ENCODE measurements at places on chromosomes 2 and 18.

GRCh38 chr2:6421138-6421730, 444.5 kb downstream of the CMPK2 start:
- DNase-seq = no peak

GRCh38 chr2:142075826-142076225, 55.0 kb downstream of the LRP1B start:
- DNase-seq = no peak

DNA sequence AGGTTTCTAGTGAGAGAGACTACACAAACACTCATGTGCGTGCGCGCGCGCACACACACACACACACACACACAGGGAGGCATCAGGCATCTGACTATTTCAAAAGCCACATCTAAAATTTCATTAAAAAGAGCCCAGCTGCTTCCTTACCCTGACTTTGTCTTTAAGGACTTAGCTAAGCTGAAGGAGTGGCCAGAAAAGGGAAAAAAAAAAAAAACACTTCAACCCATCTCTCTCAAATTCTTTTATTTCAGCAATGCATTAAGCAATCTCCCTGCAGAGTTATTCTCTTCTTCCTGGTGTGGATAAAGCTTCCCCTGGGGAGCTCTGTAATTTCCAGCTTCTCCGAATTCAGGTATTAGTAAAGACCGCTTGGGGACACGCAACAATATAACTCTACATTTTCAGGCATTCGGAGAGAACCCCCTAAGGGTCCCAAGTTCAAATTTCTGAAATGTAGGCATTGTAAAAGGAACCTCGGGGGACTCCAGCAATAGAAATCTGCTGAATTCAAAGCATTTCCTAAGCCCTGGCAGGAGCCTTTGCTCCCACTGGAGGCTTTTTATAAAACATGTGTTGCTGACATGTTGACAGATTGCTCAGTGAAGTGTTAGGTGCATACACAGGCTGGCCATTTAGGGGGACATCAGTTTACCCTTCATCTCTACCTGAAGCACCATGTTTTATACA, 67.0 kb downstream of the ZNF521 start:
- no peak for DNase-seq

DNA sequence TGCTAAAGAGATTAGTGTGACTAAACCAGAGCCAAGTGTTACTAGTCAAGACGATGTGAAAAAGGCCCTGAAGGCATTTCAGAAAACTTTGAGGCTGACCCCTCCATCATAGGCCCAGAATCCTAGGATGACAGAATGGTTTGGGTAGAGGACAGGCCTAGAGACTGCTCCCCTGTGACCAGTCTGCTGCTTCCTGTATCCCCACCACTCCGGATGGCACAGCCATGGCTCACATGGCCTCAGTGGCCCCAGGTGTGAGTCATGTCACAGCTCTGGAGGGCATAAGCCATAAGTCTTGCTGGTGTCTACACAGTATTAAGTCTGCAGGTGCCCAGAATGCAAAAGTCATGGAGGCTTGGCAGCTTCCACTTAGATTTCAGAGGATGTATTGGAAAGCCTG, 12.4 kb upstream of the STAT1 start:
- peak; percentile 37 for DNase-seq

DNA sequence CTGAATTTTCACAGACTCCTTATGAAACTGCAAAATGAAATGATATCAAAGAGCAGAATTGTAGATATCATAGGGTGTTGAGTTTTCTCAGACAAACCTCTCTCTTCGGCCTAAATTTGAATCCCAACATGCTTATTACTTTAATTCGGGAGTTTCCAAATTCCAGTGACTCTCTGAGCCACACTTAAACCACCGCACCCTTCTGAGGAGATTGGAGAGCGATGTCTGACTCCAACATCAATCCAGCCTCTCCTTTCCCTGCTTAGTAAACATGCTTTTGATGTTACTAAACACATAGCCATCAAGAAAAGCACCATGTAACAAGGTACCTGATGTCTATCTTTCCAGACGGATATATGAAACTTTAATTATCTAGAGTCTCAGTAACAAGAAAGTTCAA, 103.1 kb upstream of the ARHGAP28 start:
- no peak for DNase-seq

DNA sequence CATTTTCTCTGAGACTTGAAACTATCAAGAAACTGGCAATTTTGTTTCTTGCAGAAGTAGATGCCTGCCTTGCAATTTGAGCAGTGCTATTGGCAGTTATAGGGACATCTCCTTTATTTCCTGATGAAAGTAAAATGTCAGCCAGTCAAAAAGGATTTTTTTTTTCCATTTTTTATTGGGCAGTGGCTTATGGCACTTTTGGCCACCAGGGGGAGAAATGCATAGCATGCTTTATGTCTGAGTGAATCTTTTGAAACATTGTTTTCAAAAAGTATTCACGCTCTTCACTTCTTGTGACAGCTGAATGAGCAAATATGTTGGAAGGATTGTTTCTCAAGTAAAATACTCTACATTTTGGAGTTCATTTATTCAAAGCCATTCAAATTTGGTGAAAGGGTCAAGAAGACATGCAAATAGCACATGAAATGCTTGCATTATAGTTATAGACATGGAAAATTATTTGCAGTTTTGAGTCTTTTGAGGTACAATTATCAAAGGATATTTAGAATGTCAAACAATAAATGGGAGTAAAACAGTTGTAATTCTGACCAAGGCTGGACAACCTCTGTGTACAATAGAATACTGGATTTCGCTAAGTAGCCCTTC, 491.0 kb downstream of the CDH2 start:
- no peak for DNase-seq

GRCh38 chr2:69724540-69725159, 17.3 kb upstream of the ANXA4 start:
- peak; percentile 87 for DNase-seq

- DNase-seq = no peak
These were observed 2.5 kb upstream of the ADCY3 start for GRCh38 chr2:24922556-24922955.

GRCh38 chr18:9619056-9619455, 4.7 kb upstream of the PPP4R1 start:
- DNase-seq = no peak

All from activated T-cell treated with anti-CD3 and anti-CD28 coated beads, Interleukin-2, amount 50 U/mL, for 1 hour (primary cell).